Left colon (tissue), 2 donors: ENCODE measurements at places on chromosomes 16 and 17. TPM values are rescaled to one million over a fixed set of nuclear protein-coding genes. Genes with fewer than 3 reads are reported as not detected.

Gene MMP25
- 1.1 TPM for total RNA-seq

Gene GDPD3
- total RNA-seq: 88.7 TPM

Gene CRISPLD2
- total RNA-seq: 27.2 TPM

Gene CCDC200
- not detected for total RNA-seq

Gene HSD11B2
- total RNA-seq: 723 TPM

Gene WFDC1
- 4.3 TPM for total RNA-seq
